Melanocyte of skin (primary cell): ENCODE measurements at places on chromosomes 1 and 21. TPM values are rescaled to one million over a fixed set of nuclear protein-coding genes. Genes with fewer than 3 reads are reported as not detected.

Gene PTGFRN
- total RNA-seq = 53.8 and 62.3 TPM in 2 replicates

Gene SLC30A10
- under 0.01 TPM in 1 of 2 replicates, not detected in the other for total RNA-seq

Gene CELA3B
- not detected in 2 replicates for total RNA-seq

Gene VHLL
- not detected in 2 replicates for total RNA-seq

Gene ASAP3
- total RNA-seq = 10.0 and 11.6 TPM in 2 replicates

Gene OPTC
- not detected in 2 replicates for total RNA-seq

Gene CDC73
- total RNA-seq = 19.6 and 26.9 TPM in 2 replicates

Gene GGPS1
- 13.7 and 19.9 TPM in 2 replicates for total RNA-seq

Gene LIN28A
- total RNA-seq = not detected in 2 replicates

Gene SELL
- under 0.01 TPM in 2 replicates for total RNA-seq

Gene IL20
- total RNA-seq = 0.34 TPM in 1 of 2 replicates, not detected in the other

Gene ADORA3
- not detected in 2 replicates for total RNA-seq

Gene SPOCD1
- 5.5 and 6.2 TPM in 2 replicates for total RNA-seq

Gene LCE2A
- 1.3 TPM in 1 of 2 replicates, not detected in the other for total RNA-seq

Gene UBE2J2
- total RNA-seq = 28.9 and 30.5 TPM in 2 replicates

Gene C4BPA
- total RNA-seq = not detected in 2 replicates

Gene GPX7
- total RNA-seq = 14.8 and 20.0 TPM in 2 replicates

Gene NUF2
- 24.6 and 30.8 TPM in 2 replicates for total RNA-seq

Gene RXRG
- 14.3 and 24.4 TPM in 2 replicates for total RNA-seq

Gene KIF14
- total RNA-seq = 6.2 and 8.3 TPM in 2 replicates

Gene KLHDC7A
- not detected in 2 replicates for total RNA-seq

Gene CYYR1
- not detected in 2 replicates for total RNA-seq

Gene NBPF26
- total RNA-seq = 8.6 and 12.3 TPM in 2 replicates

Gene PPM1J
- 0.15 and 0.33 TPM in 2 replicates for total RNA-seq

Gene GNG4
- total RNA-seq = under 0.01 and 1.7 TPM in 2 replicates

Gene CAPN9
- not detected in 2 replicates for total RNA-seq

Gene CD1D
- total RNA-seq = under 0.01 and 0.34 TPM in 2 replicates

Gene TTF2
- 25.8 and 27.5 TPM in 2 replicates for total RNA-seq

Gene PCBP3
- 0.34 and 1.5 TPM in 2 replicates for total RNA-seq

Gene RHBG
- 0.46 TPM in 1 of 2 replicates, not detected in the other for total RNA-seq

Gene SPATA45
- 0.34 TPM in 1 of 2 replicates, not detected in the other for total RNA-seq

Gene SERPINC1
- 0.15 and 0.33 TPM in 2 replicates for total RNA-seq

Gene DNAJC28
- 4.5 and 4.7 TPM in 2 replicates for total RNA-seq

Gene TNFSF4
- 0.33 and 1.1 TPM in 2 replicates for total RNA-seq

Gene AMY2B
- 0.62 and 1.00 TPM in 2 replicates for total RNA-seq

Gene PTPN14
- 24.1 and 40.3 TPM in 2 replicates for total RNA-seq

Gene RGS13
- not detected in 2 replicates for total RNA-seq

Gene KCNJ9
- total RNA-seq = not detected in 2 replicates

Gene PGLYRP3
- total RNA-seq = not detected in 2 replicates

Gene MATN1
- total RNA-seq = not detected in 2 replicates

Gene OBSCN
- 3.4 and 14.2 TPM in 2 replicates for total RNA-seq

Gene IGSF9
- under 0.01 TPM in 1 of 2 replicates, not detected in the other for total RNA-seq

Gene GBP4
- total RNA-seq = 1.1 and 1.3 TPM in 2 replicates

Gene TMPRSS15
- total RNA-seq = under 0.01 TPM in 1 of 2 replicates, not detected in the other

Gene PRAMEF12
- total RNA-seq = not detected in 2 replicates

Gene ESPN
- under 0.01 TPM in 1 of 2 replicates, not detected in the other for total RNA-seq

Gene FAM177B
- under 0.01 TPM in 1 of 2 replicates, not detected in the other for total RNA-seq

Gene LY9
- not detected in 2 replicates for total RNA-seq

Gene PYHIN1
- total RNA-seq = 6.0 and 10.3 TPM in 2 replicates

Gene HFM1
- total RNA-seq = 1.0 and 1.5 TPM in 2 replicates

Gene UTS2
- under 0.01 TPM in 1 of 2 replicates, not detected in the other for total RNA-seq

Gene OR2M4
- total RNA-seq = not detected in 2 replicates

Gene KCNT2
- under 0.01 TPM in 1 of 2 replicates, not detected in the other for total RNA-seq
